Kidney tubule cell (primary cell): ENCODE measurements at places on chromosomes 4 and X.

- DNase-seq: no peak
Measured at GRCh38 chr4:145880355-145880960, 58.2 kb downstream of the ZNF827 start.

GRCh38 chr4:93645120-93645519 is 183.4 kb upstream of the ATOH1 start:
- DNase-seq: no peak

DNA sequence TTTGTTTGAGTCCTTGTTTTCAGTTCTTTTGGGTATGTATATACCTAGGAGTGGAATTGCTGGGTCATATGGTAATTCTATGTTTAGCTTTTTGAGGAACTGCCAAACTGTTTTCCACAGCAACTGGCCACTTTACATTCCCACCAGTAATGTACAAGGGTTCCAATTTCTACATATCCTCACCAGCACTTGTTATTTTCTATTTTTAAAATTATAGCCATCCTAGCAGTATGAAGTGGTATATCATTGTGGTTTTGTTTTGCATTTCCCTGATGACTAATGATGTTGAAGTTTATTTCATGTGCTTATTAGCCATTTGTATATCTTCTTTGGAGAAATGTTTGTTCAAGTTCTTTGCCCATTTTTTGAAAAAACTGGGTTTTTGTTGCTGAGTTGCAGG is 39.6 kb downstream of the TMEM164 start:
- no peak for DNase-seq

- peak; percentile 10 for DNase-seq
Measured at GRCh38 chr4:88846206-88846790, 148.7 kb upstream of the NAP1L5 start.

GRCh38 chr4:38672397-38673129 is 8.6 kb downstream of the KLF3 start:
- DNase-seq: no peak
